Activated CD8-positive, alpha-beta memory T cell treated with anti-CD3 and anti-CD28 coated beads for 4 hours (primary cell): ENCODE measurements at places on chromosomes 2 and 18.

DNA sequence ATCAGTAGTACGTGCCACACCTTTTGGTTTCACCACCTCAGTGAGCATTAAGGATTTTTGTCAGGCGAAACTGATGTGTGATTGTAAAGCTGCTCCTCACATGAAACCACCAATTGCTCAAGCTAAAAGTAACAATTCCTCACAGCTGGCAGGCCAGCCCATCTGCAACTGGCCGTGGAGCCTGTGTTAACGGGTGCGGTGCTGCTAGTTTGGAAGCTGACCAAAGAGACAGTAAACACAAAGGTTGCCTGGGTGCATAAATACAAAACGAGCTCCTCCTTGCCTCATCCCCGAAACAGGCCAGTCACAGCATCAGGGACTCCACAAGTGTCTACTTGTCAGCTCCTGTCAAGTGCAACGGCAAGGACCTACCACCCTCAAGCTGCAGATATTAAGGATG is 32.0 kb downstream of the LGALSL start:
- no peak for DNase-seq

DNA sequence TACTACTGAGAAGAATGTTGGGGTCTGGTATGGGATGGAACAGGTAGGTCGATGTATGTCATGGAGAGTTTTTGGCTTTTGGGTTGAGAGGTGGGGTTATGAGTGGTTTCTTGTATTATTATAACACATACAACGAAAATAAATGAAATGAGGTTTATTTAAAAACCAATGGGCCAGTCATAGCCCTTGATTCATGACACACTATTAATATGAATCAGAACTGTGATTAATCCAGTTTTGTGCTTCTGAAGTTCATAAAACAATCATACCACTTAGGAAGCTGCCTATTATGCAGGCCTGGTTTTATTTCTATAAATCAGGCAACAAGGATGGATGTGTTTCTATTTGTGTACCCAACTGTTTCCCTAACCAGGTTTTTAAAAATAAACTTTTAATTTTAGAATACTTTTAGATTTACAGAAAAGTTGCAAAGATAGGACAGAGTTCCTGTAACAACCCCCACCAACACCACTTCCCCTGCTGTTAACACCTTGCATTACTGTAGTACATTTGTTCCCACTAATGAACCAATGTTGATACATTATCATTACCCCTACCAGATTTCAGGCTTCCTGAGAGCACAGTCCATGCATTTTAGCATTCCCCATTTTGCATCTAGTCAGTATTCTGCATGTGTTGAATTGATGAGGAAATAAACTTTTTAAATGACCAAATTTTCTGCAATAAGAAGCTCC is 37.5 kb upstream of the NCOA1 start:
- no peak for DNase-seq

GRCh38 chr18:79643054-79643984 is 36.3 kb upstream of the CTDP1 start:
- DNase-seq: no peak

- no peak for DNase-seq
These were observed 269.5 kb downstream of the EIPR1 start for GRCh38 chr2:3108105-3108504.

- no peak for DNase-seq
These were observed 440.8 kb upstream of the KLHL29 start for GRCh38 chr2:22944143-22944542.

DNA sequence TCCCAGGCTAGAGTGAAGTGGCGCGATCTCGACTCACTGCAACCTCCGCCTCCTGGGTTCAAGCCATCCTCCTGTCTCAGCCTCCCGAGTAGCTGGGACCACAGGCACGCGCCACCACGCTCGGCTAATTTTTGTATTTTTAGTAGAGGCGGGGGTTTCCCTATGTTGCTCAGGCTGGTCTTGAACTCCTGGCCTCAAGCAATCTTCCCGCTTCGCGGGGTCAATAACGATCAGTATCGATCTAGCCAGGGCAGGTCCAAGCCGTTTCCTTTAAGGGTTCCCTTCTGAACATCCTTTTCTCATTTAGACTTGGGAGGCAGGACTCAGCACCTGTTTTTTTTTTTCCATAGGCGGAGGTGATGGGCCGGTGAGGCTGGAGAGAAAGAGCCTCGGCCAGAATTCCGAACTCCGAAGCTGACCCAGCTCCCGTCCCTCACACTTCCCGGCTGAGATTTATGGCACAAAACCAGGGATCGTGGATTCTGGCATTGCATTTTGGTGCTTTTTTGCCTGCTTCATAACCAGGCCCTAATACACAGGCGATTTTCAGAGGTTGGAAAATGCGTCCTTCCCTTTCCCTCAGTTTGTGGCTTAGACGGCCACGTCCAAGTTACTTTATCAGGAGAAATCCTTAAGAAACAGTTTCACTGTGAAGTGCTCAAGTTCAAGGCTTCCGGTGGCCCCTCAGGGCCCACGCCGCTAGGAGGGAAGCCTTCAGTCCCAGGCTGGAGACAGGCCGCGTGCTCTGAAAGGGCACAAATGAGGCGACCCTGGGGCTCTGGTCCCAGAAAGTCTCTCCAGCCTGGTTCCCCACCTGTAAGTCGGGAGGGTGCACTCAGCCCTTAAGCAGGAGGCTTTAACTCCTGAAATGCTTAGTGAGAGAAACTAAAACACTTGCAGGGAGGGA is 998 bp upstream of the SLC66A3 start:
- DNase-seq: no peak

DNA sequence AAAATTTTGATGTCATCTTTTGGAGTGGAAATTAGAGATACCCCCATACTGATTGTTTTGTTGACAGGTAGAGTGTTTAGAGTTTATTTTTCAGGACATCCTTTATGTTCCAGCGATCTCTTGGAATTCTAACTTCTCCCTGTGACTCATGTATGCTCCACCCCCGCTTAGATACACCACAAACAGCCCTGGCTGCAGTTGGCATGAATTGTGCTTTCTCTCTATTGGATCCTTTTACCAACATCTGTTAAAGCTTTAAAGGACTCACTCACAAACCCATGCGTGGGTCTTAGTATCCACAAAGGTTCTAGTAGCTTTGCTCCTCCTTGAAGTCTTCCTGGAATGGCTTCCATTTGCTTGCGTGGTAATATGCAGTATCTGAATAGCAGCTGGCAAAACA is 409.5 kb upstream of the POU3F3 start:
- no peak for DNase-seq

- no peak for DNase-seq
These were observed 27.6 kb upstream of the UGP2 start for GRCh38 chr2:63814114-63814513.

DNA sequence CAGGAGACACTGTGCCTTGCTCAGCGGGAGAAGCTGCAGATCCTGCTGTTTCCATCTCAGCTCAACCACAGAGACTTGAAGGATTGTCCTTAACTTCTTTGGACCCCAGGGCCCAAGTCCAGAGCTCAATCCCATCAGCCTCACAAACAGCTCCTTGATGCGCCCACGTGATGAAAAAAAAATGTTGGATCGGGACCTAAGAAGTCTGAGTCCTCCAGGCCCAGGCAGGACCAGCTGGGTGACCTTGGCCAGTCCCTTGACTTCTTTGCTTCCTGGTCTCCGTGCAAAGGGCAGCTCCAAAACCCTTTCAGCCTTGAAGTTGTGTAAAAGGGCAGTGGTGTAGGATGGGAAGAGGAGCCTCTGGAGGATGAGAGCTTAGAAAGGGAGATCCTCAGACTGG is 175.5 kb downstream of the ZFP36L2 start:
- DNase-seq: no peak

- DNase-seq: no peak
These were observed 90.4 kb upstream of the NOSTRIN start for GRCh38 chr2:168712053-168712452.

GRCh38 chr2:19900931-19901441 is 797 bp downstream of the TTC32 start:
- DNase-seq: no peak

- DNase-seq: no peak
These were observed 3.2 kb upstream of the ANKRD53 start for GRCh38 chr2:70975237-70975636.

GRCh38 chr2:45908316-45909170 is 257.1 kb downstream of the PRKCE start:
- no peak for DNase-seq

GRCh38 chr2:184598316-184599053 is at the start of gene ZNF804A:
Gene ZNF804A, plus strand, starts transcription at chr2:184598529. Its CDS starts 431 bp downstream, at chr2:184598960.
- no peak for DNase-seq

- no peak for DNase-seq
These were observed 2.8 kb downstream of the FOSL2 start for GRCh38 chr2:28395334-28396061.

GRCh38 chr2:174878537-174879147 is 114.4 kb upstream of the CHRNA1 start:
- no peak for DNase-seq
